Nucleus accumbens (tissue), 56 donors: ENCODE measurements at places on chromosomes 6 and 20.

DNA sequence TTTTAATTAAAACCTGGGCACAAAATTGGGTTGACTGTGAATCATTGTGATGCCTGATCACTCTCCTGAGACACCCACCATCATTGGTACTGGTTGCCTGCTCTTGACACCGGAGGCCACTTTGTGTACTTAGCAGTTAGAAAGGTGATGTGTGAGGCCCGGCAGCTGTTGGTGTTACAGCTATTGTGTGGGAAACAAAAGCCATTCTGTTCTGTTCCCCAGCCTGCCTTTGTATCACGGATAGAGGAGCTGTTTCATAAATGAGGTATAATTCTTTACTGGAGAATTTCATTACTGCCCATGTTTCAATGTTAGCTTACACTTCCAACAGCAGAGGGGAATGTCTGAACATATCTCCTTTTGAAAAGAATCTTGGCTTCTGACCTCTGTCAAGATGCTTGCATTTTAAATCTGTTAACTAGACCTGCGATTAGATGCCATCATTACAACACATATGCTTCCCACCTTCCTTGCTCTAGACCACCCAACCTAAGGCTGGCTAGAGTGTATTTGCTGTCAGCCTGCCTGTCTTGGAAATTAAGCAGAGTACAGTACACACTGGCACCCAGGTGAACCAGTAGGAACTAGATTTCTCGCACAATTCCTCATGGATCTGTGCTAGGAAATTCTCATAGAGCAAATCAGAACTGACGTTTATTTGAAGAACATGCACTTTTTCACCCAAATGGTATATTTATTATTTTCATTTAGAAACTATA lies 142.4 kb upstream of the INSM1 start:
- DNase-seq: no peak

DNA sequence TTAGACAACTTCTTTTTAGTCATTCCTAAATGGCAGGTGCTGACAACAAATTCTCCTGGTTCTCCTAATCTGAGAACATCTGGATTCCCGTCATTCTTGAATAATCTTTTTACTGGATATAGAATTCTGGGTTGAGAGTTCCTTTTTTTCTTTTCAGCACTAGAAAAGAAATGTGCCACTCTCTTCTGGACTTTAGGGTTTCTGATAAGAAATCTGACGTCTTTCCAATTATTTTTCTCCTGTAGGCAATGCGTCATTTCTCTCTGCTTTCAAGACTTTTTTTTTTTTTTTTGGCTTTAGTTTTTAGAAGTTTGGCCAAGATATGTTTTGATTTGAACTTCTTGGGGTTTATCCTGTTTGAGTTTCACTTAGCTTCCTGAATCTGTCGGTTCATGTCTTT lies 66.1 kb upstream of the RNF24 start:
- DNase-seq: no peak

DNA sequence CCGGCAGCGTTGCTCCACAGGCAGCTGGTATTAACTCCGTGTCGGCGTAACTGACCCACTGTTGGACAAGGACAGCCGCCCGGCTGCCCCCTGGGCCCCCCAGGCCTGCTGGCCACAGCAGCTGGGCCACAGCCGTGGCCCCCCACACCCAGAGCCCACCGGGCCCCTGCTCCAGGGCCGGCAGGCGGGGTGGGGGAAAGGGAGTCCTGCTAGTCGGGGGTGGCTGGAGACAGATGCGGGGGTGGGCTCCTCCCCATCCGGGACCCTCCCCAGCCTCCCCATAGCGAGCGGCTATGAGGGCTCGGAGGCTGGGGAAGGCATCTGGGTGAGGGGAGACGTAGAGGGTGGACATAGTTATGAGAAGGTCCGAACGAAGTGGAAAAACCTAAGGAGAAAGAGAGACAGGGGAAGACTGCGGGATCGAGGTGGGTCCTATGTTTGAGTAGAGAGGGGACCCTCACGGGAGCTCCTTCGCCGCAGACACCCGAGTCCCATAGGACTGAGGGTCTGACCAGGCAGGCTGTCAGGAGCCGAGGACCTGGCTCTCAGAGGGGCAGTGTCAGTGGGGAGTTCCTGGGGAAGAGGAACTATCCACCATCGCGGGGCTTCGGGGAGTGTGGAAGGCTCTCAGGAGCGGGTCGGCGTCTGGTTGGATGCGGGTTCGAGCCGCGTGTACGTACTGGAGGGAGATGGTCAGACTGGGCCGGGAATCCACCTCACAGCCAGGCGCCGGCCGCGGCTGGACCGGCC lies 511 bp downstream of the VARS1 start:
- no peak for DNase-seq

GRCh38 chr6:133768656-133769295 lies 120.1 kb upstream of the TCF21 start:
- no peak for DNase-seq

DNA sequence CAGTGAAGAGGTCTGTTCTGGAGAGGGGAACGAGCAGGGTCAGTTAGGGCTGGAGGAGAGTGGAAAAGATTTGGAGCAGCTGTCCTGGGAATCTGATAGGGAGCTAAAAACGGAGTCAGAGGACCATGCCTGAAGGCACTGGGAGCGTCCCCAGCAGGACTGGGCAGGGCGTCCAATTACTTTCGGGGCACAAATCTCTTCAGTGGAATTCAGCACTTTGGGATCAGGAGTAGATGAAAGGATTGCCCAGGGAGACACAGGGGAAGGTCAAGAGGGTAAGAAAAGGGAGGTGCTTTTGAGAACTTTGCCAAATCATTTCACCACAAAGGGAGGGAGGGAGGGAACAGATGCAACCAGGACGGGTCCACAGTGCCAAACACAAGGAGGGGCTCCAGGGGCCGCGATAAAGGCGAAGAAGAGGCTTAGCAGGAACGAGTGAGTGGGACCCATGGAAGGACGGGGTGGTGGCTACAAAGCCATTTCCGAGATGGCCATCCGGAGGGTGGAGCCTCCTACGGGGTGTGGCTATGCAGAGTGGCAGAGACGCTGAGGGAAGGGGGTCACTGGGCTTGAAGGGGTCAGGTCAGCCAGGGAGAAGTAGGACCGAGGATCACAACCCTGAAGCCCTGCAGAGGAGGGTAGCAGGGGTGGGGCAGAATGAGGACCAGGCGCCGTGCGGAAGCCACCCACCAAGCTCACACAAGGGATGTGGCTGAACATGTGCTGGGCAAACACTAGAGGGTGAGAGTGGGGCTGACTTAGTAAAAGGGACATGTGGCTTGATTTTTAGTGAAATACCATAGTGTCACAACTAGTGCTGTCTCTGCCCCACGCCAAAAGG lies 180.0 kb upstream of the RREB1 start:
- DNase-seq: no peak

DNA sequence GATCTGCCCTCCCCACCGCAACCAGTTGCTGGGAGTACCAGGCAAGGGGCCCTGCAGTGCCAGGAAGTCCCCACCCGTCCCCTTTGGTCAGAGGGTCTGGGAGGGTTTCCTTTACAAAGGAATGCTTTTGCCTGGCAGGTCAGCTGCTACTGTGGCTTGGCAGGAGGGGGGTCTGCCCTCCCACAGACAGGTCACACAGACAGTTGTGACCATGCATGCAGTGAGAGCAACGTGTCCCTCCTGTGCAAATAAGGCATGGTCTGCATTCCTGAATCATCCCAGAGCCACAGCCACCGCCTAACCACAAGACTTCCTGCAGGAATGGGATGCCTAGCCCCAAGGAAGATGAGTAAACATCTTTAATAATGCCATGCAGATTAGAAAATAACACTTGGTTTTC lies 439 bp upstream of the F13A1 start:
- DNase-seq: no peak

DNA sequence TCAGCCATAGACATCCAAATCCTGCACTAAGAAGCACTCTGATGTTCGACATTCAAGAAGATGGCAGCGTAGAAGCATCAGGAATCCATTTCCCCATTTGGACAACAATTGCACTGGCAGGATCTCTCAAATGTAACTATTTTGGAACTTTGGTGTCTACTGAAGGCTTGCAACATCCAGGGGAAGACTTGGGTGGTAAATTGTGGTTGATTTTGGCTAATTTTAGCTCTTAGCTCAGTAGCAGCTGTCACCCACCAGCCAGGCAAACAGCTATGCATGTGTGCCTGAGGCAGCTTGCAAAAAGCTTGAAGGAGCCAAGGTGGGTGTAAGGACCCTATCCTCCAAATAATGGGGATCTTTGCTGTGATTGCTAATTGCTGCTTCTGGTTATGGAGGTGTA lies 35.1 kb upstream of the PPP1R3G start:
- DNase-seq: no peak

GRCh38 chr6:29948277-29948676 lies 5.9 kb downstream of the HLA-A start:
- DNase-seq: no peak

DNA sequence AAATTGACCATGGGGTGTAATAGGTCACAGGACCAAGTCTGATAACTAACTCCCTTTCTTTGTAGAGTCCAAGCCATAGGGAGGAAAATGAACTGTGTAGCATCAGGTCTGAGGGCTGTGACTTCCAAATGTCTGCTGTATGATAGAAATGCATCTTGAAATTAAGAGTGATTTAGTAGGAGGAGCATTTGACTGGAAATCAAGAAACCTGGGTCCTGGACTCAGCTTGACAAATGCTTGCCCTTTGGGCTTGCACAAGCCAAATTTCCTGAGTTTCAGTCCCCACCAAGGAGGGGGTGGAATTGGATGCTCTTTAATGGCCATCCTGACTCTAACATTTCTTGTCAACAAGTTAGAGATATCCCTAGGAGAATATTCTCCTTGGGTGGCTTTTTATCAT lies 187.0 kb downstream of the PDE7B start:
- DNase-seq: no peak

GRCh38 chr6:125100074-125100652 lies 53.4 kb upstream of the TPD52L1 start:
- DNase-seq: no peak

GRCh38 chr6:156654919-156655918 lies 122.0 kb upstream of the ARID1B start:
- no peak for DNase-seq

- no peak for DNase-seq
Measured at GRCh38 chr6:156545931-156546330, 231.2 kb upstream of the ARID1B start.

DNA sequence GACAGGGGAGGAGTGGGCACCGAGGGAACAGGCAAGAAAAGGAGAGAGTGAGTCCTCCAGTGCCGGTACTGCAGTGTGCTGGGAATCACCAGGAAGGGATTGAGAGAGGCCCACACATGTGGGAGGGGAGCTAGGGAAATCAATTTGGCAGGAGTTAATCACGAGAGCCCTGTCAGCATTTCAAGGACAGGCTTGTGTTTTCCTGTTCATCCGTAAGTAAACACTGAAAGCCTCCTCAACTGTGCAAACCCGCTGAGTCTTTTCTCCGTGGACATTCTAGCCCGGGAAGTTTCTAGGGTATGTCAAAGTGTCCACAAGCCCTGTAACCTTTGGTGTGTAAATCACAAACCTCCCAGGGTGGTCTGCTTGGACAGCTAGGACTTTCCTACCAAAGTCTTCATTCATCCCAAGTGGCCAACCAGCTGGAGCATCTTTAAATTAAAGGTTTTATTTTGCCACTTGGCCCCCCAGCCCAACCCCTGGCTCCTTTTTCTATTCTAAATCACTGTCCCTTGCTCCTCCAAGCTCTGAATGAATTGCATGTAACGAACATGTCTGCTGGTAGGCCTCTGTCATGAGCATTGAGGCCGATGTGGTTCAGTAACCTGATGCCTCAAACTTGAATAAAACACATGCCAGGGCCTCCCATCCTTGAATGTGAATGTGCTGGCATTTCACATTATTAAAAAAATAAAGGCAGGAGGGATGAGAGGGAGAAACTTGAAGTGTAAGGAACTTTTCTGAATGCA lies 149.1 kb downstream of the ZNF217 start:
- no peak for DNase-seq

- no peak for DNase-seq
Measured at GRCh38 chr6:105757512-105758200, 328.5 kb upstream of the PRDM1 start.

GRCh38 chr6:135146162-135146934 lies 34.8 kb upstream of the MYB start:
- DNase-seq: no peak
